ENCODE measurements at places on chromosomes 1 and 21. TPM values are rescaled to one million over a fixed set of nuclear protein-coding genes. Genes with fewer than 3 reads are reported as not detected.
A peak's percentile ranks its signal among the peaks of the same experiment; 100 is the strongest.

The DDR2 gene
- total RNA-seq: 65.3 TPM

The LCK gene
- not detected for total RNA-seq

The TAS1R3 gene
- total RNA-seq: 0.10 TPM

The SPATA21 gene
- not detected for total RNA-seq

The C4BPB gene
- total RNA-seq: not detected

The LCE2A gene
- total RNA-seq: not detected

The SYT6 gene
- 1.4 TPM for total RNA-seq

The APOBEC4 gene
- total RNA-seq: not detected

The VWA1 gene
- 1.0 TPM for total RNA-seq

The NEXN gene
- 144 TPM for total RNA-seq

The RSPO1 gene
- not detected for total RNA-seq

GRCh38 chr1:29960876-29961275, 724.6 kb downstream of the PTPRU start:
- DNase-seq: no peak

- no peak for DNase-seq
Observed at GRCh38 chr21:45545236-45545570, 3.0 kb upstream of the SLC19A1 start.

GRCh38 chr1:174191349-174191862, 32.1 kb downstream of the RABGAP1L start:
- no peak for DNase-seq

DNA sequence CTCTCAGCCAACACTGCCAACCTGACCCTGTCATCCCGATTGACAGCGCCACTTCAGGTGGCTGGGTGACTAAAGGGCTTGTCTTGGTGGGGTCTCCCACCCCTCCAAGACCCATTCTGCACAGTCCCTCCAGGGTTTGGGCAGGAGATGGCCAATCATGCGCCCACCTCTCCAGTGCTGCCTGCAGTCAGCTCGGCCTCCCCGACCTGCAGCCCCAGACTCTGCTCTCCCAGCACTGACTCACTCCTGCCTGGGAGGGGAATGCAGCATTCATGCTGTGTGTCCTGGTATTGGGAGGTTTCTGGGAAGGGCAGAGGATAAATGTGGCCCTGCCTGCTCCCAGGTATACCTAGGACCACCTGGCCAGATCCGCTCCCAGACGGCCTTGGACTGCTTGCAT, 9.7 kb downstream of the TMEM81 start:
- no peak for DNase-seq

- DNase-seq: peak; percentile 2
Observed at GRCh38 chr1:171948511-171948910, 107.2 kb downstream of the DNM3 start.

DNA sequence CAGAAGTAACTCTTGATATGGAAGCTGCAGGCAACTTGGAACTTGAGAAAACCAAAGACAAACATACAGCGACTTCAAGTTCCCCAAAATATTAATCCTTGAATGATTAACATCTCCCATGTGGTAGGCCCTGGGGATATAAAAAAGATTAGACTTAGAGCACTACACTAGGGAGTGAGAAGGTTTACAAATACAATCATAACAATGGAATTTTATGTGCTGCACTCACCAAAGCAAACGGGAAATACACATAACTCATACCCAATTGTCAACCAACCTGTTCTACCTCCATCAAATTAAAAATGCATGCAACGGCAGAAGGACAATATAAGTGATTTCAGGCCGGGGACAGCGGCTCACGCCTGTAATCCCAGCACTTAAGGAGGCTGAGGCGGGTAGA, 3.7 kb downstream of the SMYD3 start:
- DNase-seq: no peak

- DNase-seq: peak; percentile 47
Observed at GRCh38 chr1:179091691-179092165, 9.9 kb downstream of the TOR3A start.

DNA sequence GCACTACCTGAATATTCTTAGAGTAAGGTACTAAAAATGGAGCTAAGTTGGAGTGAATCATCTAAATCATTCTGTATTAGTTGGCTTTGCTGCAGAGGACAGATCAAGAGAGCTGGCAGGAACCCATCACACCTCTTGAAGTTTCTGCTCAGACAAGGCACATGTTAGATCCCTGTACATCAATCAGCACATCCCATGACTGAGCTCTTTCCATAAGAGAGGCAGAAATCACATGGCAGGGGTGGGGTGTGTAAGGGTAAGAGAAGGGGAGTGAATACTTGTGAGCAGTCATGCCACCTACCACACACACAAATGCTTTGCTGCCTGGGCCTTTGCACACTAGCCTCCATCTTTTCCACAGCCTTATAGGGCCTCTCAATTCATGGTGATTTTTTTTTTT, 214.4 kb downstream of the SLC35F3 start:
- DNase-seq: no peak

GRCh38 chr1:160018900-160019299, 12.9 kb downstream of the PIGM start:
- peak; percentile 25 for DNase-seq

DNA sequence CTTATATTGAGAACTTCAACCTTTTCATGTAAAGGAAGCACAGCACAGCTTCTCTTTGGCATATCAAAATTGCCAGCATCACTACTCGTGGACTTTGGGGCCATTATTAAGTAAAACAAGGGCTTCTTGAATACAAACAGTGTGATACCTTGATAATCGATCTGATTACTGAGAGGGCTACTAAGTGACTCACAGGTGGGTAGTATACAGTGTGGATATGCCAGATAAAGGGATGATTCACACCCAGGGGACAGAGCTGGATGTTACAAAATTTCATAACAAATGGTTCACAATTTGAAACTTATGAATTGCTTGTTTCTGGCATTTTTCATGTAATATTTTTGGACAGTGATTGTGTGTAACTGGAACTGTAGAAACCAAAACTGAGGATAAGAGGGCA, 15.4 kb downstream of the HDAC1 start:
- no peak for DNase-seq

- DNase-seq: no peak
Observed at GRCh38 chr1:164905869-164906268, 346.9 kb downstream of the PBX1 start.

DNA sequence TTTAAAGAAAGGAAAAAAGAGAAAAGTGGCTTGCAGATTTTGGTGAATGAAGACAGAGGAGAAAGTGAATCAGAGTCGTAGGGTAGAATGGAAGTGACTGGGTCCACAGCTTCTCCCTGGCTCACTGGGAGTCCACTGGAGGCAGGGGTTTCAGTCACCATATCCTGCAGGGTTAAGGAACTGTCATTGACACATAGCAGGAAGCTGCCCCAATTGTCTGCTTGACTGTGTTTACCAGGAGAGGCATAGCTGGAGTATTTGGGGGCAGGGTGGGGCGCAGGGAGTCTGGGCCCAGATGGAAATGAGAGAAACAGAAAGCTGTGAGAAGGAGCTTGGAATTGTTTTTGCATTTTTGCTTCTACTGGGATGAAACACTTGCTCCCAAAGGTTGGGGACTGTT, 228.8 kb upstream of the CSF3R start:
- no peak for DNase-seq

DNA sequence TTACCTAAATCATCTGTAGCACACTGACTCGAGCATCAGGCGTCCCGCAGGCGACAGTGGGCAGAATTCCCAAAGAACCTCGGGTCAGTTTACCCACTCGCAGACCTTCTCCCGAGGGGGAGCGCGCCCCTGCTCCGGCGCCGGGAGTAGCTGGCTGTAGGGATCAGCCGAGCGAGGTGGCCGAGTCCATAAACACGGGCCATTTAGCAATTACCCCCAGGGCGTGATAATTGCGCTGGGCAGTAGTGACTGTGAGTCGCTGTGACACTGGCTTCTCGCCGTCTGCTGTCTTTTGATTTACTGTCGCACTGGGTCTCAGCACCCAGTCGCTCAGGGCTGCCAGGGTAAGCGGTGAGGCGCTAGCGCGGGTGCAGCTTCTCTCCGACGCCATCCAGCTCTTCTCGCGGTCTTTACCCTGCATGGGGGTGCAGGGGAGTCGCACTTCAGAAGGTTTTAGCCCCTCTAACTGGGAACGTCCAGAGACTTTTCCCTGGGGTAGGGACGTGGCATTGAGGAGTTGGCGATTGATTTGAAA, 16.2 kb downstream of the HLX start:
- DNase-seq: no peak

DNA sequence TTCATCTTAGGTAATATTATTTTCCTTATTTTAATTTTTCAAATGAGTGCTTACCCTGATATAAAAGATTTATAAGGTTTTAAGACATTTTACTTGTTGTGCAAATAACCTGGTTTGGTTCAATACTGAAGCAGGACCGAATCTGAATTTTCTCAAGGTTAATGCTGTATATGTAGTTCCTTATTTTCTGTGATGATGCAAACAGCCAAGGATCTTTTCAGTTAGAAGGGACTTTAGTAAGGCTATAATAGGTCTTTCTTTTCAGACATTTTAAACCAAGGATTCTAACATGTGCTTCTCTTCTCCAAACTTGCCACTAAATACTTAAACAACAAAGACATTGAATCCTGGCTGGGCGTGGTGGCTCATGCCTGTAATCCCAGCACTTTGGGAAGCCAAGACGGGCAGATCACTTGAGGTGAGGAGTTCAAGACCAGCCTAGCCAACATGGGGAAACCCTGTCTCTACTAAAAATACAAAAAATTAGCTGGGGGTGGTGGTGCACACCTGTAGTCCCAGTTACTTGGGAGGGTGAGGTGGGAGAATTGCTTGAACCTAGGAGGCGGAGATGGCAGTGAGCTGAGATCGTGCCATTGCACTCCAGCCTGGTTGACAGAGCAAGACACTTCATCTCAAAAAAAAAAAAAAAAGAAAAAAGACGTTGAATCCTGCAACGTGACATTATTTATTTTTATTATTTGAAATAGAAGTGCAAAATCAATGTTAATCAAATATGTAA, 3.2 kb upstream of the ARPC5 start:
- DNase-seq: no peak

DNA sequence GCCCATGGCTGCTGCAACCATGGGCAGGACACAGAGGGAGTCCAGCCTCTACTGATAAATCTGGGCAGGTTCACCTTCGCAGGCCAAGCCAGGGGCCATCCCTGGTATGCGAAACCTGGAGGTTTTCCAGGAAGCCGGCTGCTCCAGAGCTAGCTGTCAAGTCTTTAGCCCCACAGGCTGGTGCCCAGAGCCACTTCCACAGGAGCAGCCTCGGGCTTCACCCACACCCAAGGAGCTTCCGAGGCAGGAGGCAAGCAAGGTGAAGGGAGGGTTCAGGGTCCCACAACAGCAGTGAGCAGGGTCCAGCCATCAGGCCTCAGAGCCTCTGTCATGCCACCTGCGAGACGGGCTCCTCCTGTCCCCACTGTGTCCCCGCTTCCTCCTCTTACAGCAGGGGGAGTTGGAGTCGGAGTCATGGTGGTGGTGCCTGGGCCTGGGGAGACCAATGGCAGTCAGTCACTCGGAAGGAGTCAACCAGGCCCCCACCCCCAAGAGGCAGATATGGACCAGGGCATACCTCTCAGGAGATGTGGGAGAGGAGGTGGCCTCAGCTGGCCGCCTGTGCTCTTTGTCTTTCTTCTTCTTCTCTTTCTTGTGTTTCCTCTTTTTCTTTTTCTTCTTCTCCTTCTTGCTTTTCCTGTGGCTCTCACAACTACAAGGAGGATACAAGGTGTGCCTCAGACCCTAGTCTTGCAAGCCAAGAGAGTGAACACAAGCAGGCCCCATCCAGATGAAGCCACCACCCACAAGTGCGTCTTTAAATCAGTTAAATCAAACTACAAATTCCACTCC, 2.1 kb downstream of the C1orf35 start:
- no peak for DNase-seq

- DNase-seq: no peak
Observed at GRCh38 chr1:208335371-208336136, 91.4 kb upstream of the PLXNA2 start.

Measured in myocyte (in vitro differentiated cells).